ENCODE measurements at places on chromosomes 13 and 19.

GRCh38 chr19:9847087-9847671, 12.1 kb downstream of the PIN1 start:
- DNase-seq: no peak

DNA sequence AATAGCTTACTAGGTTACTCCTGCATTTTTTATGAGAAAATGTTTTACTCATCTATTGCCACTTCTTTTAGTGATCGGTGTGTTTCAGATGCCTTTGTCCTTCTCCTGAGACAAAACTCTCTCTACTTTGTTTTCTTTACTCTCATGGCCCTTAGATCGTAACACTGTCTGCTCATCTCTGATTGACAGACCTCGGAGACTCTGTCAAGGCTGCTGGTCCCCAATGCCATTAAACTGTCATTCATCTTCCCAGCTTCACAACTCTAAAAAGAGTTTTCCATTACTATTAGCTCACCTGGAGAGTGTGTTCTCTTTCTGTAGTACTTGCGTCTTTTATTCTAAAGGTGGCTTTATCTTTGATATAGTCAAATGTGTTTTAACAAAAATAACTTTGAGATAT, 765.2 kb downstream of the SLITRK1 start:
- no peak for DNase-seq

DNA sequence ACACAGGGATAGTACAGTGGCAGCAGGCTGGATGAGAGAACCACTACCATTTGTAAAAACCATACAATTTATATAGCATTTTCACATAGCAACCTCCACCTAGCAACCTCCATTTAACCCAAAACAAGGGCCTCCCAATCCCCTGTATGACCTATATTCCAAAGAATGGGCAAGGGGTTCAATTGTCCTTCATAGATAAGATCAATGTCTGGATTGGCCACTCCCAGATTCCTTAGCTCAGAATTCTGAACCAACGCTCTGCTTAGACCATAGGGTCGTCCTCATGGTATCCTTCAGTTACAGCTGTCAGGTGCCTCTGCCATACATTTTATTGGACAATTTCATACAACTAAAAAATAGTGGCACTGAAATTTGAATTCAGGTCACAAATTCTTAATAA, 166.2 kb downstream of the KCTD12 start:
- DNase-seq: no peak

DNA sequence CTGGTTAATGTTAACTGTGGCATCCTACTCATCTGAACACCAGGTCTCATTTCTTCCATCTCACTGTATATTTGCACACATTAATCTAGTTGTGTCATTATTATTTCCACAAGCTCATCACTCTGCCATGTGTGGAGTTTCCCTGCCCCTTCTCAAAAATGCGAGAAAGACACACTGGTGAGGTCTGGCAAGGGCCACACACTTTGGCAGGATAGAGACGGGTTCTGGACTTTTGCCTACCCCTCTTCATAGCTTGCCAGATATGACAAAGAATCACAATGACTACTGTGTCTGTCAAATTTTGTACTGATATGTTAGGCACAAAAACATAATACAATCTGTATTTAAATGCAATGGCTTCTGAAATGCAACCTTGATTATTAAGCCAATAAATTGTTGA, 12.9 kb downstream of the GPR12 start:
- DNase-seq: no peak

DNA sequence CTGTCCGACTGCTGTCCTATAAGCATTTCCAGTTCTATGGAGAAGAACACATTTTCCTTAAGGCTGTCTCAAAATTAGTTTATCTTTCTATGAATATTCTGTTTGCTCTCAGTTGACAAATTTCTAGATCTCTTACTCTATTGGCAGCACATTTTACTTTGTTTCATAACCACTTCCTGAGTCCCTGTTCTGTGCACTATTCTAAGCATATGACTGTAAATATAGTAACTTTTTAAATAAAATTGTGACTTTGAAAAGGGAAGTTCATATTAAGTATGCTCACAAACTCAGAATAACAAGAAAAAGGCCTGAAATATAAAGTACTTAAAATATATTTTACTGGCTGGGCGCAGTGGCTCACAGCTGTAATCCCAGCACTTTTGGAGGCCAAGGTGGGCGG, 56.5 kb upstream of the HTR2A start:
- DNase-seq: no peak

GRCh38 chr13:26621731-26622401, 64.4 kb downstream of the WASF3 start:
- no peak for DNase-seq

DNA sequence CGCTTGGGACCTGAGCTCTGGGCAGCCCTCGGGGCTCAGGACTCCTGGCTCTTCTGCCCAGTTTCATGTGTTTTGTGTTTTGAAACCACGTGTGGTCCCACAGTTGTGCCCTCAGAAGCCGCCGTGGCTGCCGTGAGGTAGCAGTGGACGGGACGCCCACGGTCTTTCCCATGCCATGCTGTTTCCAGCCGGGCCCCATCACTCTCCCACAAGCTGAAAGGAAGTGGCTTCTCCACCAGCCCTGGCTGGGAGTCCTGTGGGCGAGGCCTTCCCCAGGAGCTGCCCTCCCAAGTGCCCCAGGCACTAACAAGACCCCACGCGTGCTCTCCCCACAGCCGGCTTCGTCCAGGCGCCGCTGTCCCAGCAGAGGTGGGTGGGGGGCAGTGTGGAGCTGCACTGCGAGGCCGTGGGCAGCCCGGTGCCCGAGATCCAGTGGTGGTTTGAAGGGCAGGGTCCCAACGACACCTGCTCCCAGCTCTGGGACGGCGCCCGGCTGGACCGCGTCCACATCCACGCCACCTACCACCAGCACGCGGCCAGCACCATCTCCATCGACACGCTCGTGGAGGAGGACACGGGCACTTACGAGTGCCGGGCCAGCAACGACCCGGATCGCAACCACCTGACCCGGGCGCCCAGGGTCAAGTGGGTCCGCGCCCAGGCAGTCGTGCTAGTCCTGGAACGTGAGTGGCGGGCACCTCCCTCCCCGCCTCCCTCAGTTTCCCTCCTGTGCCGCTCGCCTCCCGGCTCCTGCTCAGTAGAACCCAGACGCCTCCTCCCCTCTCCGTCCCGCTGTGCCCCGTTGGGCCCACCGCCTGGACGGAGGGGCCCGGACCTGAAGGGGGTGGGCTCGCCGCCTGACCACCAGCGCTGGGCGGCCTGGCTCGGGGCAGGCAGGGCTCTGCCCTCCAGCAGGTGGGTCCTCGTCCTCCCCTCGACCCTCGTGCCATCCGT, 5.3 kb downstream of the BSG start:
- DNase-seq: no peak

GRCh38 chr19:33689868-33690267, 68.1 kb downstream of the CHST8 start:
- no peak for DNase-seq

GRCh38 chr13:99536023-99536422, 34.8 kb downstream of the TM9SF2 start:
- DNase-seq: no peak

GRCh38 chr19:40321566-40322270, 26.5 kb downstream of the C19orf47 start:
- DNase-seq: no peak

GRCh38 chr13:96646515-96647211, 347.6 kb downstream of the OXGR1 start:
- no peak for DNase-seq

DNA sequence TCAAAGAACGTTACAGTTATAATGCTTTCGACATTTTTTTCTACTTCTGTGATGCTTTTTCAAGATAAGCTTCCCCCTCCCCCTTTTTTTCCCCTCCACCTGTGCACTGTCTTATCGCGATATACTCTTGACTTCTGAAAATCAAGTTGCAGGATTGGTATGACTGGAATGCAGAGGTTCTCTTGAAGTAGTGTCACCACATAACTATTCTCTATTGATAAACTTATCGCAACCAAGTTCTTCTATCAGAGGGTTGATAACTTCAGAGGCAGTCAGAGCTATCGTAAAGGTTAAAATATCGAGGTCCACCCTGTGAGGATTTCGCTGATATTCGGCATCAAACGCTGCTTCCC, 820 bp downstream of the EID2 start:
- DNase-seq: no peak

DNA sequence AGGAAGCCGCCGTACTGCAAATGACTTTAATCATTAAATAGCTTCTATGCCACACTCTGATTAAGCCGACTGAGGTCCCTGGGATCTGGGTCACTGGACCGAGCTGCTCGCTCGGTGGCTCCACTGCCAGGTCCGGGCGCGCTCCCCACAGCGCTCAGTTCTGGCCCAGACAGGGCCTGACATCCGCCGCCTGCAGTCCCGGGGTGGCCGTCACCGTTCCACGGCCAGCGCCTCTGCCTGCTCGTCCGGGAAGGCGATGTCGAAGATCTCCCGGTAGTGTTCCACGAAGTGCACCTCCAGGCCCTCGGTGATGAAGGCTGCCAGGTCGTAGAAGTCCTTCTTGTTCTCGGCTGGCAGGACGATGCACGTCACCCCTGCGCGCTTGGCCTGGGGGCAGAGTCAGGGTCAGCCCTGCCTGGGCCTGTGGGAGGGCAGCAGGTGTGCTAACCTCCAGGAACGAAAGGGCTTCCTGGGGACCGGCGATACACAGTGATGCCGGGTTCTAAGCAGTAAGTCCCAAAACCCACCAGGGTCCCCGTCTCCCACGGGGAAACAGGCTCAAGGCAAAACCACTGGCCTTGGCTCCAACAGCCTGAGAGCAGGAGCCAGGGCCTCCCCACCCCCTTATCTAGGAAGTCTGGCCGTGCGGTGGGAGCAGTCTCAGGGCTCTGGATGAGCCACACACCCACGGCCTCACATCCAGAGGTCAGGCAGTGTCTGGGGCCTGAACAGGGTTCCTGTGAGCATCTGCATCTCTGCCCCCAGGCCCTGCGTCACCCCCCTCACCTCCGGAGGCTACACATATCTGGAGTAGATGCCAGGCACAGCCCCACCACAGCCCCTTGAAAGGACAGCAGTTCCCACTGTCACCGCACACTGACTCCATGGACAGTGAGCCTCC, 2.0 kb downstream of the RPL36 start:
- DNase-seq: no peak

DNA sequence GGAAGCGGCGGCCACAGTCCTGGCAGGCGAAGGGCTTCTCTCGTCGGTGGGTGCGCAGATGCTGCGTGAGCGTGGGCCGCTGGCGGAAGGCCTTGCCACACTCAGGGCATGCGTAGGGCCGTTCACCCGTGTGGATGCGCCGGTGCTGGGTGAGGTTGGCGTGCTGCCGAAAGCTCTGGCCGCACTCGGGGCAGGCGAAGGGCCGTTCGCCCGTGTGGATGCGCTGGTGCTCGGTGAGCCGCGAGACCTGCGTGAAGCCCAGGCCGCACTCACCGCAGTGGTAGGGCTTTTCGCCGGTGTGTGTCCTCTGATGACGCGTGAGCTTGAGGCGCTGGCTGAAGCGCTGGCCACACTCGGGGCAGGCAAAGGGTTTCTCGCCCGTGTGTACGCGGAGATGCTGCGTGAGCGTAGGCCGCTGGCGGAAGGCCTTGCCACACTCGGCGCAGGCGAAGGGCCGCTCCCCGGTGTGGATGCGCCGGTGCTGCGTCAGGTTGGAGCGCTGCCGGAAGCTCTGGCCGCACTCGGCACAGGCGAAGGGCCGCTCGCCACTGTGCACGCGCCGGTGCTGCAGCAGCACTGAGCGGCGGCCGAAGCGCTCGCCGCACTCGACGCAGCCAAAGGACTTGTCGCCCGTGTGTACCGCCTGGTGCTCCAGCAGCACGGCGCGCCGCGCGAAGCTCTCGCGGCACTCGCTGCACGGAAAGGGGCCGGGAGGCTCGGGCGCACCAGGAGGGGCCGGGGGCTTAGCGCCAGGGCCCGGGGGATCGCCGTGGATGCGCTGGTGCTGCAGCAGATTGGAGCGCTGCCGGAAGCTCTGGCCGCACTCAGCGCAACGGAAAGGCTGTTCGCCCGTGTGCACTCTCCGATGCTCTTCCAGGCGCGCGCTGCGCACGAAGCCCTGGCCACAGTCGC, 4.0 kb upstream of the UBE2M start:
- DNase-seq: no peak

GRCh38 chr19:4575267-4576015, 16.0 kb upstream of the SEMA6B start:
- DNase-seq: no peak

DNA sequence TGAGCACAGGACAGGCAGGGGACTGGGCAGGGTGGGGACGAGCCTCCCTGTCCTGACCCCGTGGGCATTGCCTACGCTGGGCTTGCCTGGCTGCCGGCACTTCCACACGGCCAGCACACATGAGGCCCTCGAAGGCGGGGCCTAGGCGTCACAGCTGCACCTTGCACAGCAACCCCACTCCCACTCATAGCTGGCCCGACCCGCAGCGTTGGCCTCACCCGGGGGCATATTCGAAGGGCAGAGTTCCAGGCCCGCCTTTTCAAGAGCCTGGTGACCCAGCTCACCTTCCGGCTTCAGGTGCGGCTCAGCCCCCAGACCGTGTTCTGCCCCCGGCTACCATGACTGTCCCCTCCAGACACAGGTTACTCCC, 16.9 kb upstream of the PROZ start:
- no peak for DNase-seq

GRCh38 chr13:111639196-111639705, 318.8 kb downstream of the TEX29 start:
- DNase-seq: no peak

DNA sequence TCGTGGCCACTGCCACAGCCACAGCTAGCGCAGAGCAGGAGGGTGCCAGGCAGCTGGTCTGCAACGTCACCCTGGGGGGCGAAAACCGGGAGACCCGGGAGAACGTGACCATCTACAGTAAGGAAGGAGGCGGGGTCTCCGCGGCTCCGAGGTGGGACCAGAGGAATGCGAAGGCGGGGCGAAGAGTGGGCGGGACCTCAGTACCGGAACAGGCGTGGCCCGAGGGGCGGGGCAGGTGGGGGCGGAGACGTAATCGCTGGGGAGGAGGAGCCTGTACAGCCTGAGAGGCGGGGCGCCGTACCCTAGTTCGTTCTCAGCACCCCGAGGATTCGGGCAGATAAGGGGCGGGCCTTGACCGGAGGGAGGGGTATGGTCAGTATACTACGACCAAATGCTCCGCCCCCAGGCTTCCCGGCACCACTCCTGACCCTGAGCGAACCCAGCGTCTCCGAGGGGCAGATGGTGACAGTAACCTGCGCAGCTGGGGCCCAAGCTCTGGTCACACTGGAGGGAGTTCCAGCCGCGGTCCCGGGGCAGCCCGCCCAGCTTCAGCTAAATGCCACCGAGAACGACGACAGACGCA, 2.5 kb downstream of the ICAM5 start:
- DNase-seq: peak; percentile 34
